Stimulated activated CD8-positive, alpha-beta memory T cell treated with anti-CD3 and anti-CD28 coated beads, Interleukin-4, amount 100 ng/mL, for 1 hour (primary cell): ENCODE measurements at places on chromosomes 2 and 18.

DNA sequence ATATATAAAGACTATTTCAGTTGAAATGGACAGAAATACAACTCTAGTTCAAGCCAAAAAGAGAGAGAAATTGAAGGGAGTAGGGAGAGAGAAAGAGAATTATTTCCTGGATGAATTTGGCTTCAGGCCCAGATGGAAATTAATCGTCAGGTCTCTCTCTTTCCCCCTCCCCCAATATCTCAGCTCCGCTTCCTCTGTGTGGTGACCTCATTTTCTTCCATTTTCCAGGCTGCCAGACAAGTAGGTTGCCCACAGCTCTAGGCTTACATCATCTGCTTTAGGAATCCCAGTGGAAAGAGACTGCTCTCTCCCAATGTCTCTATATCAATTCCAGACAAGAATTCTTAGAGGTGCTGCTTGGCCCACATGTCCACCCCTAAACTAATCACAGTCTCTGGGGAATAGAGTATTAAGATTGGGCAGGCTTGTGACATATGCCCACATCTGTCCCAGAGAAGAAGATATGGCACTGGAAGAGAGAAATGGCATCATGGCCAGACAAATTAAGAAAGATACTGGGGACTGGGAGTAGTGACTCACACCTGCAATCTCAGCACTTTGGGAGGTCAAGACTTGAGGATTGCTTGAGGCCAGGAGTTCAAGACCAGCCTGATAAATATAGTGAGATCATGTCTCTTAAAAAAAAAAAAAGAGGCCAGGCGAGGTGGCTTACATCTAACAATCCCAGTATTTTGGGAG lies 37.2 kb upstream of the CFAP36 start:
- no peak for DNase-seq

GRCh38 chr2:238389988-238390589 lies 36.6 kb upstream of the ASB1 start:
- DNase-seq: no peak

GRCh38 chr18:41630232-41630886 lies 324.7 kb upstream of the PIK3C3 start:
- no peak for DNase-seq

GRCh38 chr18:54825601-54826344 lies 2.5 kb upstream of the RAB27B start:
- DNase-seq: no peak

GRCh38 chr18:35968278-35968880 lies 4.1 kb upstream of the RMP24 start:
- DNase-seq: no peak

DNA sequence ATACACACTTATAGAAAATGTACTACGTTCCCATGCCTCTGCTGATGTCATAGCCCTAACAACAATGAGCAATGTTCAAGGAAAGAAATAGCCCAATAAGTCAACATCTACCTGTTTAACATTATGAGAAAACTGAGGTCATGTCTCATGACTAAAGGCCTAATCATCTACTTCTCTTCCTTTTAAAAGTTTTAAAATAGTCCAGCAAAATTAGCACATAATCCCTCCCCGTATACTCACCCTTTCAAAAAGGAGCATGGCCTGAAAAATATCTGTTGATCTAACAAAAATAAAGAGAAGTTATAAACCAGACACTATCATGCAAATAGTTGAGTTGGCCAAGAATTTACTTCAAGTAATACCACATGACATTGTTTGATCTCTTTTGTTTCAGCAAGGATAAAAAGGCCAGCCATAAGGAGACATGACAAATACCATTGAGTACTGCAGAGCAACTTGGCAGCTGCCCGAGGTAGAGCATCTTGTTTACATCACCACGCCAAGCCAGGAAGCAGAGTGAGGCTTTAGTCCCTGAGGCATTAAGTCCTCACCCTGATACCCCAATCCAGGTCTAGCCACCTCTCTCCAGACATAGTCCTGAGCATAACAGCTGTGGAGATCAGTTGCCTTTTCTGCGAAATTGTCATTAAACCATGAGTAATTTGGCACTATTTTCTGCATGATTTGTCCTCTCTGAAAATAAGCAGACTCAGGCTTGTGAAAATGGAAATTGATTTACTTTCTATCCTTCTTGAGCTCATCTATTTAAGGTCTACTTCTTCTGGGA lies 137.4 kb upstream of the ETAA1 start:
- DNase-seq: no peak

- DNase-seq: no peak
Observed at GRCh38 chr2:161625314-161625919, 1.2 kb downstream of the SLC4A10 start.

DNA sequence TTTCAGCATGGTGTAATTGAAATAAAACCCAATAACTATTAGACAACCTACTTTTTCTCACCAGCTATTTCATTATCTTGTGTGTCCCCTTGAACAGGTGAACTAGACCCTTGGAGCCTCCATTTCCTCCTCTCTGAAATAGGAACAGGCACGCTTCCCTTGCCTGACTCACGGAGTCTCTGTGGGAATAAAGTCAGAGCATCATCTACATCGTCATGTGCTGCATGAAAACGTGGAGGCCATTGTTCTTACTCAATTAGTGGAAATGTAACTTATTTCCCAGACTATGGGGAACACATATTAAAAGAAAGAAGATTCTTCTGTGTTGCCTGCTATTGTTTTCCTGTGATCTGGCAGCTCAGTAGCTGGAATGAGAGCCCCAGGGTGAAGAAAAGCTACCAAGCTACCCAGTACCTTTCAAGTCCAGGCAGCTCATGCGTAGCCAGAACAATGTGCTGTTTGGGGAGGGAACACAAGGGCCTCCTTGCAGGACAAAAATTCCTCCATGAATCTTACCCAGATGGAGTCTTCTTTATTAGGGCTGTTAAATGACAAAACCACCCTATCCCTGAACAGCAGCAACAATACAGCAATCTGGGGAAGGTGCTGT lies 59.8 kb downstream of the SOX11 start:
- DNase-seq: no peak

DNA sequence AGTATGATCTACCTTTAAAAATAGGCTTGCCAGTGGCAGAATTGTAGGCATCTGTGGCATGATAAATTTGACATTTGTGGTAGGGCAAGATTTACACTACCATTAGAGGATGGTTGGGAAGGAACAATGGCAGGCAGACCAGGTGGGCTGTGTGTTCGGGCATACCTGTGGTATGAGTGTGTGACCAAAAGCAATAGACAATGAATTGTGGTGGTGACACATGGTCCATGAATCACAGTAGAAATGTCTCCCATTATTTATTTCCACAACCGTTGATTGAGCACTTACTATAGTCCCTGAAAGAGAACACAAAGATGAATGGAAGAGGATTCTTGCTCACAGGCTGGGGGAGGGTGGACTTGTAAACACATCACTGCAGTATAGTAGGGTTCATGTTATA lies 29.9 kb upstream of the RUFY4 start:
- no peak for DNase-seq

- DNase-seq: no peak
Observed at GRCh38 chr2:101277111-101277510, 24.4 kb downstream of the CNOT11 start.

GRCh38 chr2:64644458-64645382 lies 9.0 kb downstream of the SERTAD2 start:
- DNase-seq: no peak

- DNase-seq: no peak
Observed at GRCh38 chr2:12296915-12297314, 419.8 kb upstream of the TRIB2 start.

DNA sequence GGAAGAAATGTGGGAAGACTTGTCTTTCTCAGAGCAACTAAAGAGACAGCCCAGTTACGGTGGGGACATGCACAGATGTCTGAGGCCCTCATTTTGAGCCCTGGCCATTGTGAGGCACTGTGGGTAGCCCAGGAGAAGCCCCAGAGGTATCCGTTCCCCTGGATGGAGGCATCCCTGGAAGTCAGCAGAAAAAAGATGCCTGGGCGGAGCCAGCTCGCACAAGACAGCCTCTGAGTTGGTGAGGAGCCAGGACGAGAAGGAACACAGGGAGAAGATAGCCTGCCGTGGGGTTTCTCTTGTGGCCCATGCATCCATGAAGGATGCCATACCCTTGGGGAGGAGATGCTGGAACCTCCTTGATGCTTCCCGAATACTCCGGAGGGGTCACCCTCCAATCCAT lies 56.9 kb upstream of the SEMA4C start:
- DNase-seq: no peak

- DNase-seq: no peak
Observed at GRCh38 chr2:145743011-145743410, 1223.1 kb upstream of the ZEB2 start.

GRCh38 chr18:5239447-5239846 lies 42.4 kb upstream of the AKAIN1 start:
- no peak for DNase-seq

DNA sequence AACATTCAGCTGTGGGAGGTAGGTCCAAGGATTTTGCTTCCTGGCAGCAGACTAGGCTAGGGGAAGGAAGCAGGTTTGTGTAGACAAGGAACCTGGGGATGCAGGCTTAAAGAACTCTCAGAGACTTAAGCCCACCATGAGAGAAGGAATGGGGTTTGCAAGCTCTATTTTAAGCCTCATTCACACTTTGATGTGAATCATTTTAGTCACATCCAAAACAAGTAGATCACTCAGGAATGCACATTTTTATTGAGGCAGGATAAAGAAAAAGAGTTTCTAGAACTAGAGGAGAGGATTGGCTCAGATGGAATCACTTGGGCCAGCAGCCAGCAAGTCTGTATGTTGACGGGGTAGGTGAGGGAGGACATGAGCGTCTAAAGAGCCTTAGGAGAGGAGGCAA lies 3.3 kb upstream of the NAPG start:
- no peak for DNase-seq

DNA sequence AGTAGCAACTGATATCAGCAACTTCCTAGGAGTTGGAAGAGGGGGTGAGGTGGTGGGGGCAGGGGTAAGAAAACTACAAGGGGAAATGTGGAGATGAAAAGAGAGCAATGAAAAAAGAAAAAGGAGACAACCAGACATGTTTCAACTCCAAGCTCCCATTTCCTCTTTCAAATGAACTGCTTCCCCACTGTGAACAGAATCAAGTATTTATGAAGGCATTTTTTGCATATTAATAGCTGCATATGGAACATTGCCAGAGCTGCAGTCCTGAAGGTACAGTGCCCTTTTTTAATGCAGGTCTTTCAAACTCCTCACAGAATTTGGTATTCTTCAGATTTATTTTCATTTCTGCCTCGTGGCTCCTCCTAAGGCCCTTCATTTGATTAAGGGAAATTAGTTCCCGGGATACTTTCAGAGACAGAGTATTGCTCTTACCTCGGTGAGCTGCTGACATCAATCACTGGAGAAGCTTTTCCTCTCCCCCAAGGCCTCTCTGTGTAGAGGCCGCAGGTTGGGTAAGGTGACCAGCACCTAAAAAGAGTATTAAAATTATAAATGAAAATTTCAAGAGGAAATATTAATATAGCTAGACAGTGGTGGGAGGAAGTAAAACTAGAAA lies 68.4 kb downstream of the KIAA2012 start:
- no peak for DNase-seq

GRCh38 chr18:30451981-30452380 lies 590.6 kb downstream of the DSC3 start:
- DNase-seq: no peak

GRCh38 chr18:76564655-76565237 lies 69.7 kb upstream of the ZNF516 start:
- no peak for DNase-seq

GRCh38 chr18:2424420-2424819 lies 146.9 kb downstream of the METTL4 start:
- no peak for DNase-seq

- DNase-seq: no peak
Observed at GRCh38 chr2:207765547-207765946, 4.2 kb downstream of the FZD5 start.

- DNase-seq: no peak
Observed at GRCh38 chr2:3557639-3558204, 411 bp downstream of the RNASEH1 start.

GRCh38 chr2:227613272-227613660 lies 1.4 kb downstream of the SCYGR3 start:
- no peak for DNase-seq

- no peak for DNase-seq
Observed at GRCh38 chr2:11691076-11691660, 21.2 kb upstream of the NTSR2 start.

DNA sequence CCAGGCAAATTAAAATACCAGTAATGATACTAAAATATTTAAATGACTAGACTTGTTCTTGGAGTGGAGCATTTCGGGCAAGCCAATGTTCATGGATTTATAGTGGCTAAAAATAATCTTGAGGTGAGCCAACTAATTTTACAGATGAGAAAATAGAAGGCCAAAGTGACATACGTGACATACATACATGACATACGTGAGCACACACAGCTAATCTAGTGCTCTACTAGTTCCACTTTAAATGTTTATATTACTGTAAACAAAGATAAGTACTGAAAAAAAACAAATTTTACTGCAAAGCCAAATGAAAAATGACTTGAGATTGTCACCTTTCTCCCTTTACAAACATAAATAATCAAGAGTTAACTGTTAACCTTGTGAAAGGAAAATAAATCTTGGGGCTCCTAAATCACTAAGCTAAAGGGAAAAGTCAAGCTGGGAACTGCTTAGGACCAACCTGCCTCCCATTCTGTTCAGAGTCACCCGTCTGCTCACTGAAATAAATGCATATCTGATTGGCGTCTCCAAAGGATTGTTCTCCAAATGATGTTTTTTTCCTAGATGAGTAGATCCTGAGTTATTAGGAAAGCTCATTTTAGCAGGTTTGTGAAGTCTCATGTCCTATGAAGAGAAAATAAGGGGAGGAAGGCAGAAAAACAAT lies 96.7 kb downstream of the PMS1 start:
- DNase-seq: no peak

GRCh38 chr2:201872591-201872990 lies 66.3 kb downstream of the CDK15 start:
- DNase-seq: no peak

GRCh38 chr2:151260573-151261230 lies 961 bp downstream of the RBM43 start:
- DNase-seq: no peak

DNA sequence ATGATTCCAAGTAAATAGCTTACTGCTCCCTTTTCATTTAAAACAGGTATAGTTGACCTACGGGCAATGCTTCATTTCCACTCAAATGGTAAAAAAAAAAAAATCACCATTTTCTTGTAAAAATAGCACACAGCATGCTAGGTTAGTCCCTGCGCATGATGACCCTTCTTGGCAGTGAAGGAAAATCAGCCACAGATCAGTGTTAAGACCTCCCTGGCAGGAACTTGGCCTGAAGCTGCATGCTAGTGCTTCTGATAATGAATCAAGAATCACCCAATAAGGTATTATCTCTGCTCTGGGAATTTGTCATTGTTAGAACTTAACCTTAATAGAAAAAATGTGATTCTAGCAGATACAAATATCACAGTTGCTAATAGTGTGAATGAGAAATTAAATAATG lies 166.3 kb downstream of the RAB3GAP1 start:
- no peak for DNase-seq

DNA sequence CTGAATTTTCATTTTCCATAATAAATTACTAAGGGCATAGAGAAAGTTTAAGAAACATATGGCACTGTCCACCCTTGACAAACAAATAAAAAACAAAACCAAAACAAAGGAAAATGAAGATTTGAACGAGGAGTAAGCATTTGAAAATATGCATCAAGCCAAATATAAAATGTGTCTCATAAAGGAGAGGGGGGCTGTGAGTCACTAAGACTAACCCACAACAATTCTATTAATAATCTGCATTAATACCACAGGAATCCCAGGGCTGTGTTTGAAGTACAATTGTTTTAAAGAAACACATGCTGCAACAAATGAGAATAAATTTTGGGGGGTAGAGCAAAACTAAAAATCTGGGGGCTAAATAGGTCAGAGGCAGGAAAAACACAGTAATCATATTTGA lies 53.8 kb upstream of the STK17B start:
- DNase-seq: no peak

- DNase-seq: no peak
Observed at GRCh38 chr2:188189356-188189755, 102.3 kb upstream of the GULP1 start.
